ENCODE measurements at places on chromosomes 6 and 20.
A peak's percentile ranks its signal among the peaks of the same experiment; 100 is the strongest.

GRCh38 chr20:47204008-47204849 lies 152.3 kb downstream of the ZMYND8 start:
- DNase-seq = peak; percentile 45

GRCh38 chr6:101689156-101689555 lies 295.6 kb downstream of the GRIK2 start:
- no peak for DNase-seq

DNA sequence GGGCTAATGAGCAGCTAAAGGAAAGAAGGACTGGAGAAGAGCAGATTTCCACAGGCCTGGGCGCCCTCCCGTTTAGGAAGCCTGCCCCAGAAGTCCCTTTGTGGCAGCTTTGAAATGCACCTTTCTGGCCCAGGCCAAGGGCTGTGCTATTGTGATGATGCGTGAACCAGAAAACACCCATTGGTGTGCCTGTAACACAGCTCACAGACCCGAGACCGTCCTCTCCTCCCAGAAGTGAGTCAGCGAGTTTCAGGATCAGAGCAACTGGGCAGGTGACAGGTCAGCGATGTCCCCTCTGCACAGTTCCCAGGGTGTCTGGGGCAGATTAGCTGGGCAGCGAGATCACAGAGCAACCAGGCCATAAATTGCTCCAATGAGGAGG lies 71.9 kb upstream of the SULF2 start:
- DNase-seq = no peak

DNA sequence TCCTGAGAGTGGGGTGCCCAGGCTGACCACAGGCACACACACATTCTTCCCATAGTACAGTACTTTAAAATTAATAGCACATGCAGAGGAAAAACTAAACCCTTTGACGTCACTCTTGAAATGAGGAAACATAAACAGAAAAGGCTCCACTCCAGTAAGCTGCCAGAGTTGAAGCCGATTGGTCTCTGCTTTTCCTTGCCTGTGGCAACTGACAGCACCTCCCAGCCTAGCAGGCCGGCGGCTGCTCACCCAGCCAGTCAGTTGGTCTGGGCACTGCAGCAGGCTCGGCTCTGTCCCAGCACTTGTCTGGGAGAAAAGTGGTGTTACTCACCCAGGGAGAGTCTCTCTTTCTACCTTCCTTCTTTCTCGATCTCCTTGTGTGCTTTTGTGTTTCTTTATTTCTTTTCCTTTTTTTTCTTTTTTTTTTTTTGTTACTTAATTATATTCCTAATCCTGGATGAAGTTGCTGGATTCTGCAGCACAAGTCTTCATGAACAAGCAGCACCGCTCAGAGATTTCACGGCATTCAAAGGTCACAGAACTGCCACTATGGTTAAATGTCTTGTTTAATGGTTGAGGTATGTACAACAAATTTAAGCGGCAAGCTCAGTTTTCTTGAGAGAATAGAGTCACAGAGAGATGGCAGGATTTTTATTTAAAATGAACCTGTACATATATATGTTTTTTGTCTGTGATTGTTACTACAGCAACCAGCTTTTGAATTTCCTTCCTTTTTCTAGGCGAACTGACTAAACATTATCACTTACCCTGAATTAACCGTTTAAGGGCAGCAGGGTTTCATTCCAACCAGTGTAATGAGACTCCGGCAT lies at the start of gene PDE7B:
PDE7B (plus strand) TSS at position 260 of the 830 bp plus-strand sequence.
- peak; percentile 98 for DNase-seq

- no peak for DNase-seq
These were observed 46.8 kb downstream of the SYNJ2 start for GRCh38 chr6:158028421-158028820.

- no peak for DNase-seq
These were observed 9.2 kb downstream of the ASF1A start for GRCh38 chr6:118903138-118903537.

DNA sequence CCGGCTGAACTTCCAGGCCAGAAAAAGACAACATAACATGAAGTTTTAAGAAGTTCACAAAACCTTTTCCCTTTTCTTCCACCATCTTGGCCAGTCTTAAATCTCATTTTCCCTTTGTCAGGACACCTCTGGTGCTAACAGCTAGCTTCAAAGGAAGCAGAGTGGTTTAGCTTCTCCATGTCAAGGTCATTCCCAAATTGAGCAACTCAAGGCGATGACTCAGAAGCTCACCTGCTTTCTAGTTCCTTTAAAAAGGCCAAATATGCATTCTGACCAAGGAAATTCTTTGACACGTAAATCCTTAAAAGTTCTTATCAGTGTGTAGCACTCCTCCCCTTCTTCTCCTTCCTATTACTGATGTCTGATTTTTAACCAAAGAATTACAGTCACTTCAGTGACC lies 69.6 kb upstream of the VGLL2 start:
- no peak for DNase-seq

- no peak for DNase-seq
These were observed 187.9 kb upstream of the ECI2 start for GRCh38 chr6:4323322-4323721.

DNA sequence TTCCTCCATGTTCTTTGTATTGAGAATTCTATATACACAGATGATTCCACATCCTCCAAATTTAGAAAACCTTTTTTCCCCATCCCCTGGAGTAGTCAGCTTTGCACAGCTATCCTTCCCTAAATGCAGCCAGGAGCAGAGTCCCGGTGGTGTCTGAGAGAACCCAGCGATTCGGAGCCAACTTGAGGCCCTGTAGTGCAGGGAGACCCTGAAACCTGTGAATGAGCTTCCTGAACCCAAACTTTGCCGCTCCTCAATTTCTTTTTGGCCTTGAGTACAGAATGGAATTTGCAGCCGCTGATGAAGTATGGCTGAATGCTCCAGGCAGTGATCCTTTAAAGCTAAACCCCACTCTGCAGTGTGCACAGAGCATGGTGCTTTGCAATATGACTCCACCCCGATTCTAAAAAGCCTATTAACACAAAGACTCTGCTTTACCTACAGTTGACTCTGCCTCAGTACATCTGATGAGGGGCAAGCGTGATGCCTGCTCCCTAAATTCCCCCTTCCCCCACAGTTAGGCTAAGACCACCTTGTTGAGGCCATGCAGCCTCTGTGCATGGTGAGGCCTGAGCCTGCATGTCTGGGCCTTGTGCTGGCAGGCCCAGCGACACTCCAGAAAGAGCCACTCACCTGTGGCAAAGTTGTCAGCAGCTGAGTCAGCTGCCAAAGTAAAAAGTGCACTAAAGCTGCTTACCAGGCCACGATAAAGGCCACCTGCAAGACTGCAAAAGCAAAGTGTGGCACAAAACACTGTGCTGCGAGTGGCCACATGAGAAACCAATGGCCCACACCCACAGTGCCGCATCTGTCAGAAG lies 82.1 kb downstream of the PLEKHG1 start:
- DNase-seq = no peak

- DNase-seq = no peak
These were observed 479.4 kb upstream of the SLC35B3 start for GRCh38 chr6:8914700-8915099.

DNA sequence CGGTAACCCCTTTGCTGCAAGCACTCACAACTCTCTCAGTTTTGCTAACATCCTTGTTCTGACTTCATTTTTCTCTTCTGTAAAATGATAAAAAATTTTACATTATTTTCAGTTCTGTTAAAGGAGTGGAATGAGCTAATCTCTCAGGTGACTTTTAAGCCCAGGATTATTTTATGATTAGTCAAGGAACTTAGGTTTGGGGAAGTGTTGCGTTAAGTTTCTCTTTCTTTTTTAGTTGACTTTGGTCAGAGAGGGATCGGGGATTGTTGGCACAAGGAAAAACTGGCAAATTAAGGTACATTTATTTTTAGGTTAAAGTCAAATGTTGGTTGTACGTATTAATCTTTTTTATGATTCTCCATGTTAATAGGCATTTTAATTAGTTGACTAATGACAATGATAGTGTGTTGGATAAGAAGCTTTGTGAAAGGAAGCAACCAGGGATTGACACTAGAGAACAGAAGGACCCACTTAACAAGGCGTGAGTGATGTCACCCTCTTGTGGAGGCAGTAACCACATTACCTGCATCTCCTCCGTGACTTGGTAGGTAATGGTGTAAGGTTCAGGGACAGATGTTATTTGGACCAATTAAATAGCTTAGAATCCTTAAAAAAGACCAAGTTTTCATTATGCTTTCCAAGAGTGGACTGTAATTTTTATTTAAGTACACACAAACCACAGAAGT lies 31.6 kb downstream of the CD83 start:
- DNase-seq = no peak

DNA sequence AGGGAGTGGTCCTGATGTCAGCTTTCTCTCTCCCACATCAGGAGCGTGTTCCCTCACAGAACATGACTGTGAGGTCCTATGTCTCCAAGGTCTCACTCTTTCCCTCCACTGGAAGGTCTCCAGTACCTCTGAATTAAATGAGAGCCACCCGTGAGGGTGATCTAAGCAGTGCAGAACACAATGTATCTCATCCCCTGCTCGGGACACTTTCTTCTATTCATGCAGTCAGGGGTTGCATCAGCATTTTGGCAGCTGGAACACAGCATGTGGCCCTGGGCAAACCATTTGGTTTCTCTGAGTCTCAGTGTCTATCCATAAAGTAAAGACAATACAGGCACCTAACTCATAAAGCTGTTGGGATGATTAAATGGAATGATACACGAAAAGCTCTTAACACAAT lies 34.2 kb downstream of the MAFB start:
- DNase-seq = peak; percentile 35

- DNase-seq = peak; percentile 49
These were observed 296.1 kb upstream of the FOXQ1 start for GRCh38 chr6:1015825-1016224.

- DNase-seq = no peak
These were observed 107.1 kb downstream of the BMP7 start for GRCh38 chr20:57159193-57159851.

- no peak for DNase-seq
These were observed 205.2 kb upstream of the CDH4 start for GRCh38 chr20:61046721-61047351.

- DNase-seq = no peak
These were observed 24.4 kb upstream of the ADTRP start for GRCh38 chr6:11802886-11803590.

DNA sequence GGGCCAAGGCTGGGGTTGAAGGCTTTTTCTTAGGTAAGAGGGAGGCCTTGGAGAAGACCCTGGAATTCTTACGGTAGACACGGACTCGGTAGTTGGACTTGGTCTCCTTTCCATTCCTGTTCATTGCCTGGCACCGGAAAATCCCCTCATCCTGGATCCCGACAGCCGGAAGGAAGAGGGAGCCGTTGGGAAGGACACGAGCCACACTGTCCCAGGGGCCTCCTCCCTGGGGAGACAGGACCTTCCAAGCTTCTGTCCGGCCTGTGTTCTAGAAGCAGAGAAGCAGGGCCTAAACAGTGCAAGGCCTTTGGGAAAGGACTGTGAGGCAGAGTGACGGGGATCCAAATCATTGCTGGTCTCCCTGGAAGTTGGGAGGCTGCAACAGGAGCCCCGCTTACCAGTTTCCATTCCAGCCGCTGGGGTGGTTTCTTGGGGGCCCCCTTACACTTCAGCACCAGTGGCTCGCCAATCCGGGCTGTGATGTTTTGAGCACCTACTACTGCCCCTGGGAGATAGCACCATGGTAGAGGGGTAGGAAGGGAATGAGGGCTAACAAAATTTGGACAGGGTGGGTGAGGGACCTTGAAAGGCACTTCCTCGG lies 470 bp downstream of the AGER start:
- DNase-seq = no peak

GRCh38 chr6:20574355-20574754 lies 40.1 kb downstream of the CDKAL1 start:
- DNase-seq = no peak

DNA sequence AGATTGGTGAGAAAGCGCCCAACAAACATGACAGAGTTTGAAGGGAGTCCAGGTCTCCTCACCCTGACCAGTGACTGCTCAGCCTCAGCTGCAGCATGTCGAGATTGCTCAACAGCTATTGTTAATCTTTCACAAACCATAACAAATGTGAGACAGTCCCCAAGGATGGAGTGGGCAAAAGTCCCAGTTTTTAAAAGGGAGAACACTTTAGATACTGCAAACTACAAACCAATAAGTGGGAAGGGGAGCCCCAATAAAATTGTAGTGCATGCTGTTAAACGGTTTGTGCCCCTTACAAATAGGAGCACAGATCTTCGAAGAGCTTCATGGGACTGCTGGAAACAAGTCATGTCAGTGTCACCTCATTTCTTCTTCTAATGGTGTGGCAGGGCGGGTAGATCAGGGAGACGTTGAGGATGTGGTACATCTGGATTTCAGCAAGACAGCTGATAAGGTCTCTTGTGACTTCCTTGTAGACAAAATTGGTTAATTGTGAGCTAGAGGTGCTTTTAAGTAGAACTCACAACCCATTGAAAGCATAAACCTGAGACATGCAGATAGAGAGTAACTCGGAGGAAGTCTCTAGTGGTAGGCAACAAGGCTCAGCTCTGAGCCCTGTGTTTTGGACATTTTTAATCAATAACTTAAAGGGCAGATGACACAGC lies 134.0 kb upstream of the ARMC2 start:
- DNase-seq = peak; percentile 73

DNA sequence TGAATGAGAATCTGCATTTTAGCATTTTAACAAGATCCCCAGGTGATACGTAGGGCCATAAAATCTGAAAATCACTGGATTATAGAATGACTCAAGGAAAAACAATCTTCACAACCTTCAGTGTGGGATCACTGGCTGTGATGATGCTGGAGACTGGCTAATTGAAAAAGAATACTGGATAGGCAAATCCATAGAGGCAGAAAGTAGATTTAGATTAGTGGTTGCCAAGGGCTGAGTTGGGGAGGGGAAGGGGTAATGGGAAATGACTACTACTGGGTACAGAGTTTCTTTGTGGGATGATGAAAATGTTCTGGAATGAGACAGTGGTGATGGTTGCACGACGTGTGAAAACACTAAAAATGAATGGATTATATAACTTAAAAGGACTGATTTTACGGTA lies 84.1 kb downstream of the CDK19 start:
- DNase-seq = no peak

- no peak for DNase-seq
These were observed 106.7 kb downstream of the ADGRB3 start for GRCh38 chr6:68741501-68742386.

DNA sequence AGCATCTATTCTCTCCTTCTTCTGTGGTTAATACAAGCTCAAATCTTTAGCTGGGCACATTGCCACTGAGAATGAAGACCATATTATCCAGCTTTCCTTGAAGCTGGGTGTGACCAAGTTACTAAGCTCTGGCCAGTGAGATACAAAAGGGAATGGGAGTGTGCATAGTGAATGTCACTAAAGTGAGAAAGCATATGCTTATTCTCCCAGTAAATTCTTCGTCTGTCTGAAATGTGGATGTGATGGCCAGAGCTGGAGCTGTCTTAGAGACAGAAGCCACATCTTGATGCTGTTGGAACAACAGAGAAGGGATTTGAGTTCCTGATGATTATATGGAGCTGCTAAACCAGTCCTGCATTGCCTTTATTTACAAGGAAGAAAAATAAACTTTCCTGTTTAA lies 60.1 kb downstream of the SESN1 start:
- peak; percentile 17 for DNase-seq

GRCh38 chr20:1509237-1509636 lies 18.0 kb upstream of the SIRPB2 start:
- peak; percentile 62 for DNase-seq
